ENCODE measurements at places on chromosomes 5 and 9.

DNA sequence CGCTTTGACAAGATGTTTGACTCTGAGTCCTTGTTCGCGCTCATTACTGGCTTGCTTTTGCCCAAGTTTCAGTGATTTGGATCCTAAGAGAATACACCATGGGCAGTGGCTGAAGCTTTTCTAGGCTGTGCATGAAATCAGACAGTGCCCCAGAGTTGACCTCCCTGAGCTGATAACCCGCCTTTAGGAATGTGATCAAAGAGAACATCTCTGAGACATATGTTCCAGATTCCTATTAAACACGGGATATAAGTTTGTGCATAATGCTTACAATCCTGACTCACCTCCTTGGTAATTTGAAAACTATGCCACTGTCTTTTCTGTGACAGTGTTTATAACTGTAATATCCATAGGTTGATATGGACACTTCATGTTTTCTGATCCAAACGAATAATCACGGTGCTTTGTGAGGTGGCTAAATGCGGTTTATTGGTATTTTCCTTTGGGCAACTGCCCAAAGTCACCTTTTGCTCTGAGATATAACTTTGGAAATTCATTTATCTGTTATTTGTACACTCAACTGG is 732.9 kb downstream of the MTRR start:
- DNase-seq, result no peak

DNA sequence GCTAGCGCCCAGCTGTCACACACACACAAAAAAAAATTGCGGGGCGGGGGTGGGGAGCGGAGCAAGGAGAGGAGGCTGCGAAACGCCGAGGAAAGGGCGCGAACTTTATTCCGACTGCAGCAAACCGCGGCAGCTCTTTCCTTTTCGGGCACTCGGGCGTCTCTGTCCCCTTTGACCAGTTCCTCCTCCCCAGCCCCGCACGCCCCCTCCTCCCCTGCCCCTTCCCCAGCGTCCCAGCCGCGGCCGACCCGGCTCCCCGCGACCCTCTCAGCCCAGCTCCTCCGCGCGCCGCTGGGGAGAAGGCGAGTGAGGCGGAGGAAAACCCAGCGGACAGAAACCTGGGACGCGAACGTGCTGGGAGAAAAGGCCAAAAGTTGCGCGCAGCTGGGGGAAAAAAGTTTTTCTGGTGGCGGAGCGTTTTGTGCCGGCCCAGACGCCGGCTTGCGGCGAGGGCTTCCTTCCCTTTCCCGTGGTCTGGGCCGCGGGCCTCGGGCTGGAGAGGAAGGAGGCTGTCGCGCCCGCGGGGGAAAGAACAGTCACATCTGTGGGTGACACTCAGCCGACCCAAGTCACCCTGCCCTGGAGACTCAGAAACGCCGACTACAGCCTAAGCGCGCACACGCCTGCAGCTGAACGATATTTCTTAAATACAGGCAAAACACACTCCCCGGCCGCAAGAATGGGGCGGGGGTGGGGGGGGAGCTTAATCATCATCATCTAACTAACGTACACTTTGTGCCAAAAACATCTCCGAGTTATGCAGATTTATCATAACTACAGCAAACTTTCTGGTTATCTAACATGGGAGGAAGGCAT is 1.1 kb upstream of the BNC2 start:
- peak; percentile 68 for DNase-seq

DNA sequence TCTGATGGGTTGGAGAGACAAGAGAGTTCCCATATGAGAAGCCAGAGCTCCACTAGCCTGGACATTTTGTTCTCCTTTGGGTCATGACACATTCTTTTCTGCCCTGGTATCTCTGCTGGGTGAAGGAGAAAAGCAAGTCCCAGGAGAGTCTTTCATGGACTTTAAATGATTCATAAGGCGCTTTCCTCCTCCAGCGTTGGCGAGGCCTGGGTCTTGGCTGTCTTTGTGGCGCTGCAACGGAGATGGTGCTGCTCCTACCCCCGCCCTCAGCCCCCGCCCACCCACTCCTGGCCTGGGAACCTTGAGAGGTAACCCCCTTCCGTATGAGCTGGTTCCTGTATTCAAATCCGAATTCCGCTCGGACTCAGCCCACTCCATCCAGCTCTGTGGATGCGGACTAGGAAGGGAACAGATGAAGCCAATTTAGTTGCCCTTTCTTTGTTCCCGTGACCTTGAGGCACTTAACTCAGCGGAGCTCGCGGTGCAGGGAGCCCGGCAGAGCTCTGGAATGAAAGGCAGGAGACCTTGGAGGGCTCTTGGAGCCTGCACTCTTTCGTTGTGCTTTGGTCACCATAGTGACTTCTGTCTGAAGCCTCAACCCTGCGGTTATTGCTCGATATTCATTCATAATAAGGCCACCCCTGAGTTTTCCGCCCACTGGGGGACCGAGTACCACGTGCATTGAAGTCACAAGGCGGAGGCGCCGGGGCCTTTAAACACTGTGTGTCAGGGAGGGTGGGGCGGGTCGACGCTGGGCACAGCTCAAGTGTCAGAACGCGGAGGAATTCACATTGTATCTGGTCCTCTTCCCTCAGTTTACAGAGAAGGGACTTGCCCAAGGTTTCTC is 14.0 kb upstream of the PWWP2A start:
- peak; percentile 23 for DNase-seq

DNA sequence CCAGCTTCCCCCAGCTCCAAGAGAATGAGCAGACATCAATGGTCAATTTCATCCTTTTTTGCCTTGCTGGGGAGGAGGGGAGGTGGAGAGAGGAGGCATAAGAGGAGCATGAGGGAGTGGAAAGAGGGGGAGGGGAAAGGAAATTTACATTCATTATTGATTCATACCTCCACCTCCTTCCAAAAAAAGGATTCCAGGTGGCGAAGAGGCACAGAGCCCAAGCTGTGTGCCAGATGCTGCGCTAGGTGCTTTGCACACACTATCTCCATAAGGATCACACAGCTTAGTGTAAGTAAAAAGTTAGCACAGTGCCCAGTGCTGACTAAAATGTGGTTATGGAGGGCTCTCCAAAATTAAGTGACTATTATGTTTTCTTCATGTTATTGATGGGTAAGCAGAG is 11.0 kb downstream of the ASTN2 start:
- DNase-seq, result no peak

- DNase-seq, result no peak
Observed at GRCh38 chr5:158563760-158564390, 535.8 kb downstream of the EBF1 start.

GRCh38 chr5:40437452-40437861 is 242.3 kb upstream of the PTGER4 start:
- DNase-seq, result no peak

DNA sequence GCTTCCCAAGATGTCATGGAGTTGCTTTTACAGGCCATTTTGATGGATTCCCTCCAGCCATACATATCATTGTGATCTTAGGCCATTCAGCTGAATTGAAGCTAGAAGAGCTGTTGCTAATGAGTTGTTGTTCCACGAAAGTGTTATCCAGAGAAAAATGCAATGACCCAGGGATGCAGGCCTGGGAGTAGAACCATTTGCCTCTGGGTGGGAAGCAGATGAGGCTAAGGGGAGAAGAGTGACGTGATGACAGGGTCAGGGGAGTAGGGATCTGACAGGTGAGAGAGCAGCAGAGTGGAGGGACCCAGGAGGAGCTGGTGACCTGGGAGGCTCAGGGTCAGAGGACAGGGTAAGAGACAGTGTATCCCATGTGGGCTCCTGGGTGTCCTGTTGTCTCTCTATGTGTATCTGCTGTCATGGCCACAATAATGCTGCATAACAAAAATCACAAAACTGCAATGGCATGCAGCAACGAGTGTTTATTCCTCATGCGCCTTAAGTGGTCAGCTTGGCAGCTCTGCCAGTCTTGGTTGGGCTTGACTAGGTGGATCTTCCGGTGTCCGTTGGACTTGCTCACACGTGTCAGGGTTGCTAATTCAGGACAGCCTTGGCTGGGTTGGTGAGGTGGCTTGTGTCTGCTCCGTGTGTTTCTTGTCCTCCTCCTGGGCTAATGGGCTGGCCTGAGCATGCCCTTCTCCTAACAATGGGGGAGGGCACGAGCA is 90.6 kb downstream of the LIFR start:
- no peak for DNase-seq

GRCh38 chr5:44051591-44051990 is 337.6 kb downstream of the FGF10 start:
- DNase-seq, result no peak

- no peak for DNase-seq
Observed at GRCh38 chr5:16685069-16685468, 68.3 kb upstream of the RETREG1 start.

DNA sequence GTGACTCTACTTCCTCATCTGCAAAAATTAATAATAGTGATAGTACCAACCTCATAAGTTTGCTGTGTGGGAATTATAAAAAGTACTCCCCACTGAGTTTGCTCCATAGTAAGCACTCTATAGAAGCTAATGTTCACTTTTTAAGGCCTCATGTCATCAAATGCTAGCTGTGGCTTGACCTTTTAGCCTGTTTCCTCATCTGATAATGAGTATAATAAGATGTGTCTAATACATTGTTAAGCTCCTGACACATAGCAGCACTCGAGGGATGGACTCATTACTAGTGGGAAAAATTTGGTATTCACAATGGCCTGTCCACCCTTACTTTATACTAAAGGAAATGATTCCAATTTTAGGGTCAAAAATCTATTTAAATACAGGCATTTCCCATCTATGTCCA is 26.1 kb upstream of the CAST start:
- DNase-seq, result no peak

DNA sequence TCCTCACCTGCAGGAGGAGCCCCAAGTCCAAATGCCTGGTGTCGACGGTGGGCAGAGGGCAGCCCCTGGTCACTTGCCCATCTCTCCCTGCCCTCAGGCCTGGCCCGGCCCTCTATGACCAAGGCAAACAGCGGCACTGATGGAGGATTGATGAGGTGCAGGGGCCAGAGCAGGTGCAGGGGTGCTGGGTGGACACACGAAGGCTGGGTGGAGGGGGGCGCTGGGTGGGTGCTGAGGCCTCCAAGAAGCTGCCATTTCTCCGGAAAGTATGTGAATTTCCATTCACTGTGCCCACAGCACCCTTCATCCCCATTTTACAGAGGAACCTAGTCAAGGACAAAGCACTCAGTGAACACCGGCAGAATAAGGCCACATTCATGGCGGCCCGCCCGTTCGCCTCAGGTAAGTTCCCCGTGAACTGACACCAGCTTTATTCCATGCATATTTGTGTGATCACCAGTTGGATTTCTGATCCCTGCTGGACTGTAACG is 143.8 kb upstream of the PPP1R26 start:
- no peak for DNase-seq

Data from hindlimb muscle (tissue), 1 donor.